AG08396 (cell line): ENCODE measurements at places on chromosomes 1 and 21.
A peak's percentile ranks its signal among the peaks of the same experiment; 100 is the strongest.

DNA sequence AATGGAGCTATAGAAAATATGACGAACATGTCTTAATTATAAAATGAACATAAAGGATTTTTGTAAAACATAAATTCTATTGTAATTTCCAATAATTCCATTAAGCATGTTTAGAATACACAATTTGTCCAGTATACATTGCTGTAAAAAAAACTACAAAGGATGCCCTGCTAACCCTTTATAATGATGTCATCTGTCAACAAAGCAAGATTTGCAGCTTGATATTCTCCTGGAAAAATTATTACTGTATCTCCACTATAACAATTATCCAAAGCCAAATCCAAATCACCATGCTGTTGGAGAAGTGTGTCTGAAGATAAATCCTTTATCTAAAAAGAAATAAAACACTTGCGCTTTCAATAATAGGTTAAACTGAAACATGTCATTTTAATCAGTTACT, 47.6 kb downstream of the SHCBP1L start:
- no peak for DNase-seq

GRCh38 chr1:156337888-156338179, 258 bp downstream of the CCT3 start:
- no peak for DNase-seq

- DNase-seq, result no peak
These were observed 11.8 kb upstream of the PAX7 start for GRCh38 chr1:18618546-18619466.

DNA sequence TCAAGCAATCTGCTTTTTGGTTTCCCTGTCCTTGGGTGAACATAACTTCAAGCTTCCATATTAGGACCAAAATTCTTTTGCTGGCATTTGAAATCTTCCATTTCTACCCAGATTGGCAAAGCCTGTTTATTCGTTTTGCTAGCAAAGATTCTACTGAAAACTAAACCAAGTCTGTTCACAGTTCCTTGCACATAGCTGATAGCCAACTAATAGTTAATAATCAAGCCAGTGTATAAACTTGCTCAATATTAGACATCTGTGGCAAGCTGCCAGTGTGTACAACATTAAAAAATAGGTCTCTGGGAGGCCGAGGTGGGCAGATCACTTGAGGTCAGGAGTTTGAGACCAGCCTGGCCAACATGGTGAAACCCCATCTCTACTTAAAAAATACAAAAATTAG, 6.3 kb downstream of the APP start:
- no peak for DNase-seq

DNA sequence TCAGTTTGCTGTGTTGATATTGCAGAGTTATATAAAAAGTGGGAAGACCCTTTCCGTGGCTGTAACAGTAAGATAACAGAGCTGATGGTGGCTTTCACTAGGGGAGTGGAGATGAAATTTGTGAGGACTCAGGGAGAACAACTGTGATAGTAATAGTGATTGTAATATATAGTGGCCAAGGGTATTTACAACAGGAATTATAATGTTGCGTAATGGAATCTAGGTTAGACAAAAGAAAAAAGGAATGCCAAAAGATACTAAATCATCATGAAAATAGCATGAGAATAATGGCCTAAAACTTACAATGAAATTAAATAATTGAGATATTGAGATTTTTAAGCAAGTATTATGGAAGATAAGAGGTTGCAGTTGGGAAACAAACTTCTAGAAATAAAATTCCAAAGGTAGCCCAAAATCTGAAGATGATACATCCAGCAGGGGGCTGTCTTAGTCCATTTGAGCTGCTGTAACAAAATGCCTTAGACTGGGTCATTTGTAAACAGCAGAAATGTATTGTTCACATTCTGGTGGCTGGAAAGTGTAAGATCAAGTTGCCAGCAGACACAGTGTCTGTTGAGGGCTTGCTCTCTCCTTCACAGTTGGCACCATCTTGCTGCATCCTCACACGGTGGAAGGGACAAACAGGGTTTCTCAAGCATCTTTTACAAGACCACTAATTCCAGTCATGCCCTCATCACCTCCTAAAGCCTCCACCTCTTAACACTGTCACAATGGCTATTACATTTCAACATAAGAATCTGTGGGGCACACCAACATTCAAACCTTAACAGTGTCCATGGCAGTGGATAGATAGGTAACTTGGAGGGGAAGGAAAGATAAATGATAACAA, 711.2 kb downstream of the MRPL39 start:
- DNase-seq, result no peak

- DNase-seq, result peak; percentile 99
These were observed at the start of gene PGBD2 for GRCh38 chr1:248906009-248906752. PGBD2 (plus strand) TSS chr1:248906235; CDS start chr1:248913863, 7,628 bp downstream.
